Amygdala (tissue), 56 donors: ENCODE measurements at places on chromosomes 16 and 17.
A peak's percentile ranks its signal among the peaks of the same experiment; 100 is the strongest.

- no peak for DNase-seq
Measured at GRCh38 chr17:15406081-15406480, 61.3 kb downstream of the CDRT4 start.

- no peak for DNase-seq
Measured at GRCh38 chr17:79340333-79341221, 266.0 kb downstream of the ENGASE start.

- DNase-seq: no peak
Measured at GRCh38 chr16:30950516-30951065, 1.7 kb downstream of the ORAI3 start.

DNA sequence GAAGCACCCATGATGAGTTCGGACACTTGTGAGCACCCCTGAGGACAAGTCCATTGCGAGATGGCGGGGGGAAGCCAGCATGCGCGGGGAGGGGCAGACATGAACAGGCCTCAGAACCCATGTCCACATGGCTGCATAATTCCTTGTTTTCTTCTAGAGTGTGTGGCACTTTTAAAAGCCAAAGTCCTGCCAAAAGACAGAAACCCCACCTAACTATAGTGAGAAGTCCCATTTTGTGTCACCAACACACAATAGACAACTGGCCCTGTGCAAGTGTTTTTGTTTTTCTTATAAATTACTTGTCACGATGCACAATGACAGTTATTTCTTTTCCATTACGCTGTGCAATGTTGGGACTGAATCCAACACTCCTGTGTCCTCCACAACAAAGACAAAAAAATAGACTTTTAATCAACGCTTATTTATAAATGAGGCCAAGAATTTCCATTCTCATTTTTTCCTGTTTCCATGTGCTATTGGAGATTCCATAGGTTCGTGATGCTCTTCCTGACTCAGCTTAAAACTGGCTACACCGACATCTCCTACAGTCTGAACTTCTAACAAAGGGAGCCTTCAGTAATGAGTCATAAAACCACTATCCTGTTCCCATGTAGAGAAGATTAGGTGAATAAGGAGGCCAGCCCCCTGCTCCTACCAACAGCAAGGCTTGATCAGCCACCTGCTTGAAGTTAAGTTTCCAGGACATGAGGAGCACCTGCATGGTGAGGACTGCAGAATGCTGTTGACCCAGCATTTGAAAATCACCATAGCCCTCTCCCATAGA is 98.9 kb downstream of the ZNF423 start:
- DNase-seq: no peak

GRCh38 chr17:76022973-76023899 is 3.9 kb downstream of the EVPL start:
- DNase-seq: no peak

- no peak for DNase-seq
Measured at GRCh38 chr17:2776589-2777241, 19.5 kb upstream of the RAP1GAP2 start.

GRCh38 chr17:67390646-67391361 is 13.7 kb downstream of the PITPNC1 start:
- peak; percentile 31 for DNase-seq

- DNase-seq: no peak
Measured at GRCh38 chr16:87347932-87348615, 30.9 kb upstream of the C16orf95 start.

- no peak for DNase-seq
Measured at GRCh38 chr16:54928016-54928356, 2.7 kb upstream of the IRX5 start.

GRCh38 chr16:24198807-24199533 is 57.2 kb upstream of the CACNG3 start:
- no peak for DNase-seq

DNA sequence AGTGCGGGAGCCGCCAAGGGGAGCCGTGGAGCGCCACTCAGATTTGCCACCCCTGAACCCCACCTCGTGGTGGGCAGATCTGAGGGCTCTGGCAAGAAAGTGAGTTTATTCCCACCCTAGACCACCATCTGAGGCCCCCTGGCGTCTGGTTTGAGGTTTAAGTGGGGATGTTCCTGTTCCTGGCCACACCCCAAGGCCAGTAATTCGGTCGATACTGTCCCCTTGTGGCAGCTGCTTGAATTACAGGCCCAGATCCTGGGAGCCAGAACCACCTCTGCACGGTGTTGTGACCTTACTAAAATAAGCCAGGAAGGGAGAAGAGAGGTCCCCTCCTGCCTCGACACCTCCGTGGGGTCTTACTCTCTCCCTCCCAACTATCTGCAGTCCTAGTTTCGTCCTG is 3.3 kb upstream of the LAT start:
- no peak for DNase-seq

- DNase-seq: peak; percentile 54
Measured at GRCh38 chr16:84933774-84934631, 77.3 kb downstream of the ZDHHC7 start.

- no peak for DNase-seq
Measured at GRCh38 chr17:30369995-30370394, 8.7 kb upstream of the CPD start.

- no peak for DNase-seq
Measured at GRCh38 chr17:43549496-43549895, 3.4 kb upstream of the ETV4 start.

DNA sequence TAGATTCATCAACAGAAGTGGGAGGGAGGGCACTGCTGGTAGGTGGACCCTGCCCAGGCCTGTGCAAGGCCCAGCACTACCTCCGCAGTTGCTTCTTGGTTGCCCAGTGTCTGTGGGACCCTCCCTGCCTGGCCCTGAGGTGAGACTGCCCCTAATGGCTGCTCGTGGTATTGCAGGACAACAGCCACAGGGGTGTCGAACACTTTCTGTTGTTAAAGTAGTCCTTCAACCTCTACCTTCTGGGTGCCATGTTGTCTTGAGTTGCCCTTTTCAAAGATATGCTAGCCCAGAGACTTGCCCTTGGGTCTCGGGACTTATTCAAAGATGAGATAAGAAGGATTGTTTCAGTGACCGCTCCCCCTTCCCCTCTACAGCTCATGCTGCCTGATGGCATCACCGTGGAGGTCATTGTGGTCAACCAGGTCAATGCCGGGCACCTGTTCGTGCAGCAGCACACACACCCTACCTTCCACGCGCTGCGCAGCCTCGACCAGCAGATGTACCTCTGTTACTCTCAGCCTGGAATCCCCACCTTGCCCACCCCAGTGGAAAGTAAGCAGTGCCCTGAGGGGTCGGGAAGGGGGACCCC is 29.1 kb downstream of the AKAP1 start:
- no peak for DNase-seq

DNA sequence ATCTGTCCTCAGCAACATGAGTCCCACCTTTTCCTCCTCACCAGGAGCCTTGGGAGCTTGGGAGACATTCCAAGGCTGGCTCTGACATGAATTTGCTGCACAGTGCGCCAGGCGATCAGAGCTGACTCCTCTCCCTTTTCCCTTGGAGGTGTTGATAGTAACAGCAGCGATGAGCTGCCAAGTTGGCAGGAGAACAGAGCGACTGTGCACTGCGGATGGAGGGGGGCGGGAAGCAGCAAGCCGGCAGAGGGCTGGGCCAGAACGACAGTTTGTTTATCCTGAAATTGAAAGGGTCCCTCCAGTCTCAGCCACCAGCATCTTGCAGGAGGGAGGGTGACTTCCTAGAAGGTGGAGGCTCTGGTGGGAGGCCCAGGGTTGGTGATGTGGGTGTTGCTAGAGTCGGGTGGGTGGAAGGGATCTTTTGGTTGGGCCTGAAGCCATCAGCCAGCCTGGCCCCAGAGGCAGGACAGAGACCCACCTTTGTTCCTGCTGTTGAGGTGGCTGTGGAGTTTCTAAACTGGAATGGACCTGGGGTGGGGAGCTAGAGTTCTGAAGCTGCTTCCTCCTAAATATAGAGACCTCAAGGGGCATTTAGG is 22.5 kb upstream of the DYNLL2 start:
- no peak for DNase-seq

DNA sequence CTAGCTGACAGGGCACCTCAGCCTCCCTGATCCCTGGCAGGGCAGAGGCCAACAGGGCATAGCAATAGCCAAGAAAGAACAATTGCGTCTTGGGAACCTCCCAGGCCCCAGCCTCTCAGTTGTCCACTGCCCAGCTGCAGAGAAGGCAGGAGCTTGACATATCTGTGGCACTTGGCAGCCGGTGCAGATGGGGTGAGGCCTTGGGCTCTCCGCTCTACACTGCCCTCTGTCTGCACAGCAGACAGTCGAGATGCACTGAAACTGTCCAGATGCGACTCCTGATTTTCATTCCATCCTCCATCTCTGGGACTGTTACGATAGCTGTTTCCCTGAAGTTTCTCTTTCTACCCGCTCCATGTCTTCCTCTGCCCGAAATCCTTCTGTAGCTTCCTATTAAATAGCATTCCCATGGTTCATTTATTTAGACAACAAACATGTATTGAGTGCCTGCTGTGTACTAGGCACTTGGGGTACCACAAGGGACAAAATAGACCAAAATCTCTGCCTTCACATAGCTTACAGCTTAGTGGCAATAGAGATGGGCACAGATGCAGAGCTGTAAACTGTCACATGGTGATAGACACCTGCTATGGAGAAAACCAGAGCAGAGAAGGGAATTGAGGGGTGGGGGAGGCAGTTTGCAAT is 3.3 kb downstream of the POLR3E start:
- DNase-seq: peak; percentile 71

GRCh38 chr17:47895856-47896671 is at the start of gene SP2:
SP2 (plus strand) TSS chr17:47896236; CDS start chr17:47896287, 51 bp downstream.
- peak; percentile 98 for DNase-seq

DNA sequence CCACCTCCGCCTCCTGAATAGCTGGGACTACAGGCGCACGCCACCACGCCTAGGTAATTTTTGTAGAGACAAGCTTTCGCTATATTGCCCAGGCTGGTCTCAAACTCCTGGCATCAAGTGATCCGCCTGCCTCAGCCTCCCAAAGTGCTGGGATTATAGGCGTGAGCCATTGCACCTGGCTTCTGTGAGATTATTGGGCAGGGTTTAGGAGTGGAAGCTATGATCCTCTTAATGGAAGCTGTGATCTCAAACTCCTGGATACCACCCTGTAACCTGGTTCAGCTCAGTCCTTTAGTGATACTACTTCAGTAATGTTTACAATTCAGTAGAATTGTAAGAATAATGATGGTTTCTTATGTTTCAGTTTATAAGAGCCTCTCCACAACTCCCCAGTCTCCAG is 14.1 kb downstream of the NFE2L1 start:
- no peak for DNase-seq
